SIG-M5 (cell line): ENCODE measurements at places on chromosomes 5 and 9.

DNA sequence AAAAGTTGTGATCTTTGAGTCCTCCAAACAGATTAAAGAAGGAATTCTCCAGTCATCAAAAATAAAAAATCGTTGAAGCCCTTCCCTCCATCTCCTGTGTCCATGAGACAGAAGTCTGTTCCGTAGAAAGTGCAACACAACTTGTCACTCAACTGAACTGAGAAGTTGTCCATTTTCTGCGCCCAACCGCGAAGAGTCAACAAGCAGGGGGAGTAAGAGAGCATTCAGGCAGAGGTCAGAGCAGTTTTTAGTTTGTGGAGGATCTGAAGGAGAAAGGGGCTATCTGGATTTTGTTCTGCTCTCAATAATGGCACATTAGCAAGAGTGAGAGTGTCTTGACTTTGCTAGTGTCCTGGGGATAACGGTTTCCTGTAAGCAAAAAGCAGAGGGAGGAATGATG is 303.9 kb downstream of the ICE1 start:
- DNase-seq, result no peak

DNA sequence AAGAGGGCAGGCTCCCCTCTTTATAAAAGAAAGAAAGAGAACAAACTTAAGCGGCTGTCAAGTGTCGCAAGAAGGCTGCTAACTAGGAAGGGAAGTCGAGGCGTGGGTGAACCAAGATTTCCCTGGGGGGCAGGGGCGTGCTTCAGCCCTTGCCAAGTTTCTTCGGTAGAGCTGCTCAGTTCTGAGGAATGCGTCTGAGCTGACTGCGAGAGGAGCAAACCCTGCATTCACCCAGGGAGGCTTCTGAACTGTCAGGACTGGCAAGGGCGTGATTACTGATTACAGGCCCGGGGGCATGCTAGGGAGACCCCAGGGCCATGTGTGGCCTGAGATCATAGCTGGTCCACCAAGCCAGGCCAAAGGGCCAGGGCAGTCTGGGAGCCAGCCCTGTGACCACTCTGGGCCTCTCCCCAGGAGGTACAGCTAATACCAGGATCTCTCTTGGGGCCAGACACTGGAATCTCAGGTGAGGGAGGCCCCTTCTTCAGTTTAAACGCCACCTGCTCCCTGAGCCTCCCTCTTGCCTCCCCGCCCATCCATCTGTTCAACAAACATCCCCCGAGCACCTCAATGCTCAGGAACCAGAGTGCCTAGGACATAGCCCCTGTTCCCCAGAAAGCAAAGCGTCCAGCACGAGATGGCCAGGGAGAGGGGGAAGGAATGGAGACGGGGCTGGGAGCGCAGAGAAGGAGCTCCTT is 30.9 kb downstream of the SARDH start:
- DNase-seq, result no peak

GRCh38 chr9:89006996-89007967 is 16.0 kb downstream of the S1PR3 start:
- DNase-seq, result no peak

GRCh38 chr5:10633271-10634049 is 69.6 kb downstream of the ANKRD33B start:
- DNase-seq, result no peak

DNA sequence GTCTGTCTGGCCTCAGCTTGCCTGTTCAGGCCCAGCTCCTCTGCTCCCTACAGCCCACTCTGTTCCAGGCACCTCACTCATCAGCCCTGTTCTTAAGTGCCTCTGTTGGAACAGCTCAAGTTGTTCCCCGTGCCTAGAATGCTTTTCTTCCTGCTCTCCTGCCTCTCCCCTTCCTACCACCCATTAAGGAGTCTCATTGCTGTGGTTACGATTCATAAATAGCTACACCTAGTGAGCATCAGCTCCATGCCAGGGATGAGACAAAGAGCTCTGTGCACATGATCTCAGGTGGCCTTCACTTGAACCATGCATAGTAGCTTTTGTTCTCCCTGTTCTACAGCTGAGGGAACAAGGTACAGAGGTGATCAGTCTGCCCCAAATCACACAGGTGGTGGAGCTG is 54.3 kb downstream of the PSD2 start:
- DNase-seq, result no peak

- no peak for DNase-seq
Measured at GRCh38 chr5:72468606-72469005, 38.6 kb downstream of the ZNF366 start.

- DNase-seq, result no peak
Measured at GRCh38 chr9:4182831-4183230, 117.0 kb downstream of the GLIS3 start.

DNA sequence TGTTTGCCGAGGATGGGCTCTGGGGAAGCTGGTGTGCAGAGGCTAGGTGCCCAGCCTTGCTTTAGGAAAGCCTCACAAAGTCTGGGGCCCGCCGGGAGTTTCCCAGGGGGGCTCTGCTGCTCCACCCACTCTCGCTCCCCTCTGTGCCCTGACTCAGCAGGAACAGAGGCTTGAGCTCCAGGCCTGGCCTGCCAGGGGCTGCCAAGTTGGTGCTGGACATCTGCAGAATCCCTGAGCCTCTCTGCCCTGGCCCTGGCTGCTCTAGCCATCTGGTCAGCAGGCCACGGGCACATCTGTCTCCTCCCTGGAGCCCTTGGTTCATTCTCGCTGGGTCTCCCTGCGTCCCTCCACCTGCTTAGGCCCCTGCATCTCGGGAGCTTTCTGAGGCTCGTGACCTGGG is 647 bp upstream of the ADAMTSL2 start:
- DNase-seq, result no peak

- no peak for DNase-seq
Measured at GRCh38 chr9:23747088-23748075, 78.7 kb downstream of the ELAVL2 start.

DNA sequence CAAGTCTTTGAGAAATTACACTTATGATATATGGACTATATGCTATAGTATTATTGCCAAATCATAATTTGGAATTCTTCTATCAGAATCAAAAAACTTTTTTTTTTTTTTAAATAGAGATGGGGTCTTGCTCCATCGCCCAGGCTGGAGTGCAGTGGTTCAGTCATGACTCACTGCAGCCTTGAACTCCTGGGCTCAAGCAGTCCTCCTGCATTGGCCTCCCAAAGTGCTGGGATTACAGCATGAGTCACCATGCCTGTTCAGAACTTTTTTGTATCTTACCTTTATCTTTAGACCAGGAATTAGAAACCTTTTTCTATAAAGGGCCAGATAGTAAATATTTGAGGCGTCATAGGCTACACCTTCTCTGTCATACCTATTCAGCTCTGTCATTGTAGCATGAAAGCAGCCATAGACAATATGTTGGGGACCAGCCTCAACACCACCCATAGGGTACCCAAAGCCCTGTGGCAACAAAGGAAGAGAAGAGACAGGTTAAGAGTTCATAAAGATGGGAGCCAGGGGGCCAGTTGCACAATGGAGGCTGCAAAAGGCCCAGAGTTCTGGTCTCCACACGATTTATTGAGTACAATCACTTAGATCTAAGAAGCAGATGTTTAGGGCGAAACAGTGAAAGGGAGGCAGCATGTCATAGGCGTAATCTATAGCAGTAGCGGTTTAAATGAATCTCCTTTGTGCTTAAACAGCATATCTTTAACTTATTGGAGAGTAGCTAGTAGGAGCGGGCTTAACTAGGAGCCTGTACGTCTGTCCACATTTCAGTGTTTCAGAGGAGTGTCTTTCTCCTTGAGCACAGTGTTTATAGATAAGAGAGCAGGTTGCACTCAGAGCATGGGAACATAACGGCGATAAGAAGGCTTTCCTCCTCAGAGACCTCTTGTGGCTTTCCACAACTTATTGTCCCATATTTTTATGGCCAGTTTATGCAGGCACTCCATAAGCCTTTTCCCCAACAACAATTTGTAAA is 12.5 kb downstream of the ECM2 start:
- DNase-seq, result no peak

GRCh38 chr9:87831159-87831558 is 51.5 kb upstream of the SPATA31E1 start:
- DNase-seq, result no peak

DNA sequence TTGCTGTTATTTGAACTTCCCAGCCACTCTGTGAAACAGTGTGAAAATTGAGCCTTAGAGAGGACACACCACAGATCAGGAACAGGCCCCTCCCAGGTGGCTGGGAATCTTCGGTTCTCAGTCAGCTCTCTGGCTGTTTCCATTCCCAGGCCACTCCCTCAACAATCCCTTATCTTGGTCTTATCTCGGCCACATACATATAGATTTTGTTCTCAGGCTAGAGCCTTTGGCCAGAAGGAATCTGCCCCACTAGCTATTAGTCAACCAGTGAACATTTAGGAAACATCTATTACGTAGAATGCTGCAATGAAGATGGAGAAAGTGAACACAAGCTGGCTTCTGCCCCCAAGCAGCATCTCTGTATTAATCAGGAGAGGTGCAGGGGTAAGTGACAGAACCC is 21.0 kb upstream of the WWC1 start:
- DNase-seq, result no peak
